Stimulated activated CD4-positive, alpha-beta T cell treated with anti-CD3 and anti-CD28 coated beads, Interleukin-1b, Interleukin-23, amount 100 ng/mL, for 48 hours (primary cell): ENCODE measurements at places on chromosomes 16 and 17.

GRCh38 chr17:55068862-55069811 lies 100.6 kb downstream of the STXBP4 start:
- no peak for DNase-seq

GRCh38 chr17:81966343-81967243 lies 5.6 kb upstream of the NOTUM start:
- DNase-seq: no peak

DNA sequence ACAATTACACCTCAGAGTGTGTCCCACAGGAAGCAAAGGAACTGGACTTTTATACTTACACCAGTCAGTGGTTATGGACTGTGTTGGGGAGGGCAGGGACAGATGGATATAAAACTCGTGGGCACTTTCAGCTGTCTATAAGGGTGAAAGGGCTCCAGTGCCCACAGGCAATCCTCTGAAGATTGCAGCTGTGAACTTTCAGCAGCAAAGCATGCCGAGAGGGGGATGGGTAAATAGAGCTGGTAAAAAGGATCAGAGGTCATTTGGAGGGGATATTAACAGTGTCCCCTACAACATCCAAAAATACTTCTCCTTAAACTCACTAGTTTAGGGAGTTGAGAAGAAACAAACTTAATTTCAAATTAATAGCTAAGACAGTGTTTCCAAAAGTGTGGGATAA lies 13.3 kb upstream of the RFWD3 start:
- DNase-seq: no peak

GRCh38 chr17:17027442-17028058 lies 14.7 kb upstream of the MPRIP start:
- DNase-seq: no peak
